COLO829 (cell line): ENCODE measurements at places on chromosomes 11 and 22.

- DNase-seq: no peak
Measured at GRCh38 chr11:65429724-65430405, 7.3 kb downstream of the NEAT1 start.

GRCh38 chr11:95254716-95255115, 23.7 kb upstream of the SESN3 start:
- no peak for DNase-seq

DNA sequence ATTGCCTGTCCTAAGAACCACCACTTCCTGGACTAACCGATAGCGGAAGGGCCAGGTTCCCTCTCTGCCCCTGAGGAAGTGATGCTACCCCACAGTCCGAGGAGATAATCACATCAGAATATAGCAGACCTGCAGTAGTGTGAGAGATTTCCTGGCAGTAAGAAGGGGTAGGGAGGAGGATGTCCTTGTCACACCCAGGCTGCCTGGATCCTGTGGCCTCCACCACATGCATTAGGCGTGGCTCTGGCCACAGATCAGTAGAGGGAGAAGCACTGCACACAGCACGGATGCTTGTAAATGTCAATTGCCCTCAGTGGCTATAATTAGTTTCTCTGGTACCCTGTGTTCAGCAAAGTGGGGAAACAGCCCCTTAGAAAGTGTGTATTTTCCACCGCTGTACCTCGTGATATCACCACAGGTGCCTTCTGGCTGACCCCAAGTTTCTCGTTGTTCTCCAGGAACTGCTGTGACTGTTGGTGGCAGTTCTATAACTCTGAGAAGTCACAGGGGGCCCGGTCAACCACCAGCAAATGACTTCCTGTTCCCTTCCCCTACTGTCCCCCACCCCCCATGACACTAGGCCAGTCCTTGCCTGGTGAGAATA, 61.8 kb downstream of the UBASH3B start:
- no peak for DNase-seq

- DNase-seq: no peak
Measured at GRCh38 chr11:78978831-78979230, 404.2 kb upstream of the NARS2 start.

GRCh38 chr11:115555336-115556090, 51.3 kb upstream of the CADM1 start:
- DNase-seq: no peak

DNA sequence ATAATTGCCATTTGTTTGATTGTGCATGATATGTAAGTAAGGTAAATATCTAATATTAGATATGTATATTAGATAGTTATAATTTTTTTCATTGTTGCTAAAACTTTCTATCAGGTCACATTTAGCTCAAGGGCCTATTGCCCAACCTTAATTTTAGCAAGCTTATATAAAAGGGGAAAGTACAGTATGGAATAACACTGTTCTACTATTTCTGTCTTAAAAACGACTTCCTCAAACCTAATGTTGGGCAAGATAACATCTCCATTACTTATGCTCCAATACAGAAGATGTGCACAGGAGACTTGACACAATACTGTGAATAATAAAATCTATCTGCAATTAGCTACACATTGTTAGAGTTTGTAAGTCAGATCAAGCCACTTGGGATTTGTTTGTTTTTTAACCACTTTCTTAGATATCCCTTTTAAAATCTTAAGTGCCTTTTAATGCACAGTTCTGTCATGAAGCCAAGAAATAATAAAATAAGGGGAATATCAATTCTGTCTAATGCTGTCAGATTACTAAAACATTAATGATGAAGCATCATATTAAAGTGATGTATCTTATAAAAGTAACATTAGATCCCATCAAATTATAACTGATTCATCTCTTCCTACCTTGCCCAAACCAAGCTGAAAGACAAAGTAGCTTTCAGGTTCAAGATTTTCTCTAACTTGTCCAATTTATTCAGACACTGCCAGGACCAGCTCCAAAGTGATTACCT, 98.1 kb downstream of the SIK3 start:
- no peak for DNase-seq

DNA sequence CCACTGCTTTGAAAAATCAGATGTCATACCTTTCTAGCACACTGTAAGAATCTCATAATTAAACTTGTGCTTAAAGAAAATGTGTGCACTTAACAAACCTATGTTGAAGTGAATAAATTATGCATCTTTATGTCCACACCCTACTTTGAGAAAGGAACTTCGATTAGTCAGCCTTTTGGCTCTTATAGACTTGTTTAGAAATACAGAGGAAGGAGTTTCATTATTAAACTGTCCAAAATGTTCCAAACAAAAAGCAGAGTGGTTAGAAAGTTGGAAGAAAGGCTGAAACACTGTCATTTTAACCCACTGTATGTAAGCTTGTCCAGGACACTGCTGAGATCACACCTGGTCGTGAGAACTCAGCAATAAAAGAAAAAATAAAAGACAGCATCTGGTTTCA, 863.2 kb upstream of the CHORDC1 start:
- no peak for DNase-seq

DNA sequence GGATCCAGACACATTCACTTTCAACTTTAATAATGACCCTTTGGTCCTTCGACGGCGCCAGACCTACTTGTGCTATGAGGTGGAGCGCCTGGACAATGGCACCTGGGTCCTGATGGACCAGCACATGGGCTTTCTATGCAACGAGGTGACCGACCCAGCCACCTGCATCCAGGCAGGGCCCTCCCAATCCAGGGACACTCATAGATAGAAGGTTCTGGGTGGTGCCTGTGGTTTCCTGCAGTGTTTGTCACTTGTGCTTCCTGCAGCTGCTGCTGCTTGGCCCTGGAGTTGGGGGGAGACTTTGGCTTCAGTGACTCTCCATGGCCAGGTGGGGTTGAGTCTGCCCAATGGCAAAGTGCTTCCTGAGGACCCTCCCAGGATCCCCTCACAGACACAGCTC, 7.3 kb downstream of the APOBEC3B start:
- DNase-seq: no peak

- DNase-seq: no peak
Measured at GRCh38 chr11:21564095-21564494, 628.8 kb upstream of the ANO5 start.

GRCh38 chr11:70756341-70756740, 358.0 kb downstream of the CTTN start:
- DNase-seq: no peak

- no peak for DNase-seq
Measured at GRCh38 chr11:125170510-125171031, 6.0 kb downstream of the PKNOX2 start.

DNA sequence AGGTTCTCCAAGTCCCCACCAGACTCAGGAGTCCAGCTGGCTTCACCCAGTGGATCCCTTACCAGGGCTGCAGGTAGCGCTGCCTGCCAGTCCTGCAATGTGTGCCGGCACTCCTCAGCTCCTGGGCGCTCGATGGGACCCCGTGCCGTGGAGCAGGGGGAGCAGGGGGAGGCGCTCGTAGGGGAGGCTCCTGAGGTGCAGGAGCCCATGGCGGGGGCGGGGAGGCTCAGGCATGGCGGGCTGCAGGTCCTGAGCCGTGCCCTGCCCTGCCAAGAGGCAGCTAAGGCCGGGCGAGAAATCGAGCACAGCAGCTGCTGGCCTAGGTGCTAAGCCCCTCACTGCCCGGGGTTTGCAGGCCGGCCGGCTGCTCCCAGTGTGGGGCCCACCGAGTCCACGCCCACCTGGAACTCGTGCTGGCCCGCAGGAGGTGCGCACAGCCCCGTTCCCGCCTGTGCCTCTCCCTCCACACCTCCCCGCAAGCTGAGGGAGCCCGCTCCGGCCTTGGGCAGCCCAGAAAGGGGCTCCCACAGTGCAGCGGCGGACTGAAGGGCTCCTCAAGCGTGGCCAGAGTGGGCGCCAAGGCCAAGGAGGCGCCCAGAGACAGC, 792.9 kb upstream of the CCDC179 start:
- DNase-seq: no peak

DNA sequence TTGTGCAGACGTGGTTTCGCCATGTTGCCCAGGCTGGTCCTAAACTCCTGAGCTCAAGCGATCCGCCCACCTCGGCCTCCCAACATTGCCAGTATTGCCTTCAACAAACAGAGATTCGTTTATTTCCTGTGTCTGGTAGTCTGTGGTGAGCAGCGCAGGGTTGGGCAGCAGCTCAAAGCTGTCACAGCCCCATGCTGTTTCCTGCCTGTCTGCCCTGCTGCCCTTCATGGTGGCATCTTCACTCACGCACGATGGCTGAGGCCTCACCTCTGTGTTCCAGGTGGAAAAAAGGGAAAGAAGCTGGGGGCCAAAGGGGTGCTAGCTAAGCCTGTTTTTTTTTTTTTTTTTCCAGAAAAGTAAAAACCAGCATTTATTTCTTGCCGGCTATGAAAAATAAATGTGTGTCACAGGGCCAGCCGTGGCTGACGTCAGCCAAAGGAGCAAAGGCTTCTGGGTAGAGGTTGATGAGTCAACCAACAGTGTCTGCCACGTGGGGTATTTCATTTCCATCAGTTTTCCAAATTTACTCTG, 28.8 kb downstream of the TBC1D22A start:
- DNase-seq: peak; percentile 97

DNA sequence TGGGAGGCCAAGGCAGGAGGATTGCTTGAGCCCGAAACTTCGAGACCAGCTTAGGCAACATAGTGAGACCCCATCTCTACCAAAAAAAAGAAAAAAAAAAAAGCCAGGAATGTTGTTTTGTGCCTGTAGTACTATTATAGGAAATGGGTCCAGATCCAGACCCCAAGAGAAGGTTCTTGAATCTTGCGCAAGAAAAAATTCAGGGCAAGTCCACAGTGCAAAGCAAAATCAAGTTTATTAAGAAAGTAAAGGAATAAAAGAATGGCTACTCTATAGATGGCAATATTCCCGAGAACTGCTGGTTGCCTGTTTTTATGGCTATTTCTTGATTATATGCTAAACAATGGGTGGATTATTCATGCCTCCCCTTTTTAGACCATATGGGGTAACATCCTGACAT, 51.2 kb upstream of the RDX start:
- DNase-seq: no peak

DNA sequence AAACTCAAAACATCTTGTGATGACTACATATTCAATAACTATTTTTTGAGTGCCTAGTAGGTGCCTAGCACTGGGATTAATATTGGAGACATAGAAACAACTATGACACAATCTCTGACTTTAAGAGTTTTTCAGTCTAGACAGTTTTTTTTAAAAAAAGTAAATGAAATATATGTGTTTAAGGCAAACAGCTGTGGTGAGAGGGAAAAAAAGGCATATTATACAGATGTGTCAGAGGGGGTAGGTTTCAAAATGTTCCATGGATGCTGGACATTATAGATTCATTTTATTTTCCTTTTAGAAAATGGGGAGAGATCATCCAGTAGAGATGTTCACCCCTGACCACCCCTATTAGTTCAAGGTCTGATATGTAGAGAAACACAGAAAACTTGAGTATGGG, 90.8 kb downstream of the LUZP2 start:
- DNase-seq: no peak

DNA sequence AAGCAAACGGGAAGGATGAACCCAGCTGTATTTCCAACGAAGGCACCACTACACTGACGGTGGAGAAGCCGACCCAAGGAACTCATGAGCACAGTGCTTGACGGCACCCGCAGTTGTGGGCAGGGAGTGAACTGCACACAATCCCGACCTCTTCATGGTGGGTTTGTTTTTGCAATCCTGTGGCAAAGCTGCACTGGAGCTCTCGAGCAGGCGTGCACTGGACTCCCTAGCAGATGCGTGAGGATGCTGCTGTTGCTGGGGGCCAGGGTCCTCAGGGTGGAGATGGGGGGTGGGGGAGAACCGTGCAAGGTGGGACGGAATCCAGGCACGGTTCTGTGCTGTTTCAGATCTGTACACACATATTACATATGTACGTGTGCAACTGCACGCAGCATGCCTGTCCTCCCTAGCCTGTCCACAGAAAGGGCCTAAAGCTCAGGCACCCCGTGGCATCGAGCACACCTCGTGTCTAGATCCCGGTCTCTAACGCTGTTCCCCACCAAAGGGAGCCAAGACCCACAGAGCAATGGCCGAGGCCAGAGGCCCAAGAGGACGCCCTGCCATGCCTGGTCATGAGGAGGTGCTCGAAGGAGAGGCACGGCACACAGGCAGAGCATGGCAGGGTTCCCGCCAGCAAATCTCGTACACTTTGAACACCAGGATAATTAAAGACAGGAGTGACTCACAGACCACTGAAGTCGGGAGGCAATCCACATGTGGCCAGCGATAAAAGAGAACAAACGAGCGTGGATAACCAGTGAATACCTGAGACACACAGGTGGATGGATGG, 17.6 kb downstream of the ALG12 start:
- DNase-seq: no peak

DNA sequence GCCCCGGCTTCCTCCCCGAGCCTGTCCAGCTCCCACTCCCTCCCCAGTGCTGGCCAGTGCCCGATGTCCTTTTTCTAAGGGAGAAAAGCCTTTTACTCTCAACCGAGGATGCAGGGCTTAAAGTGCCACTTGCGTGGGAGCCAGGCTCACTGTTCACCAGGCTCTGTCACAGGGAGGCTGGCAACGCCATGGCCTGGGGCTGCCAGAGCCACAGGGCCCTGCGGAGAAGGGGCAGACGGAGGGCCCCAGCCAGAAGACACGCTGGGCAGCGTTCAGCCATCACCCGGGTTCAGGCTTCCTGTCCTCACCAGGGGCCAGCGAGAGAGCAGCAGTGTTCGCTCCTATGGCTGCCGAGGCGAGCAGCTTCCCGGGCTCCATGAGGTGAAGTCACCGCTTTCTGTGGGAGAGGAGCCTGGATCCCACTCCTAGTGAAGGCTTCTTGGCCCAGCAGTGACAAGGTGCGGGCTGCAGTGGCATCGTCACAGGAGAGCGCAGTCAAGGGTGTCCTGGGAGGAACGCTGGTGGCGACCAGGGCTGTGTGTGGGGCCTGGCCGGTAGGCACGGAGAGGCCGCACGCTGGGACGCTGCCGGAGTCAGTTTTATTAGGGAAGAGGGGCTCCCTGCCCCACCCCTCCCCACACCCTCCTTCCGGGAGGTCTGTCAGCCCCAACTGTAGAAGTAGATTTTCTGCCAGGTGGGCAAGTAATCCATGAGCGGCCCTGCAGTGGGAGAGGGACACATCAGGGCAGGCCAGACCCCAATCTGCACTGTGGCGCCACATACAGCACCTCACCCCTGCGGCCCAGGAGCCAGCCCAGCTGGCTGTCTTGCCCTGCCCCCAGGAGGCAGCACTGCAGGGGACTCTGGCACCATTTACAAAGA, 2.8 kb upstream of the FREY1 start:
- no peak for DNase-seq

GRCh38 chr11:63165706-63166310, 21.8 kb upstream of the SLC22A24 start:
- no peak for DNase-seq
